ENCODE measurements at places on chromosomes 7 and 10. TPM values are rescaled to one million over a fixed set of nuclear protein-coding genes. Genes with fewer than 3 reads are reported as not detected.

DNA sequence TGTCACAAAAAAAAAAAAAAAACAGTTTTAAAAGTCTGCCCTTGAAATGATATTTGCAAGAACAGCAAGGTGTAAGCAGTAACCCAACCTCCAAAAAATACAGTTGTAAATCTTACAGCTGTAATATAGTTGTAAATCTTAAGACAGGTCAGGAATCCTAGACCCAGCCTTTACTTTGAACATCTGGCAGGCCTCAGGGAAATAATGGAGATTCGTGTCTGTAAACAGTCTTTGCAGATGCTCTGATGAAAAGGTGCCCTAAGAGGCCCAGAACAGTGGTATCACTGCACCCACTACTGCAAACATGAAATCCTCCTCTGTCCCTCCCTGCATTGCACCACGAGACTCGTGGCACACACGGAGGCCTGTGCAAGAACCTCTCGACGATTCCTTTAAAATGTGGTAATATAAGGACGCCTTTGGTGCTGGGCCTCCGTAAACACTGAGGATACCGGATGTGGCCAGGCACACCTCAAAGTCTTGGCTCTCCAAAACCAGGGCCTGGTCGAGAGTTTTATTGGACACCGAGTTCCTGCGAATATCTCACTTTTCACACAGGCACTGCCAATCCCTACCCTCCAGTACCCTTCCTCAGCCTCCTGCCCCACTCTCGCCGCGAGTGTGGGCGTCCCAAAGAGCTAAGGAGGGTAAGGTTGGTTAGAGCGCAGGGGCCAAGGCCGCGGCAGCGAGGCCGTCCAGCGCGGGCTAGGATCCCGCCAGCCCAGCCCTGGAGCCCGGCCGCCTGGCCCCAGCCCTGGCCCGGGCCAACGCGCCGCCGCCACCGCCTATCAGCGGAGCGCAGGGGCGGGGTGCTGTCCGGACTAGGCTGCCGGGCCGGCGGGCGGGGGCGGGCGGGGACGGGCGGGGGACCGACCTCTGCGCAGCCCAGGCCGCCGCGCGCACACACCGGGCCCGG lies at the start of gene REEP3:
REEP3 (plus strand) TSS at position 902 of the 916 bp plus-strand sequence. CDS start 145 bp downstream, outside the sequence.
- no peaks in the 10 kb centered on the region for H3K27me3 ChIP-seq
- DNase-seq = peak; percentile 64
- peak within 1 kb of the TSS; percentile 96 for H3K27ac ChIP-seq

DNA sequence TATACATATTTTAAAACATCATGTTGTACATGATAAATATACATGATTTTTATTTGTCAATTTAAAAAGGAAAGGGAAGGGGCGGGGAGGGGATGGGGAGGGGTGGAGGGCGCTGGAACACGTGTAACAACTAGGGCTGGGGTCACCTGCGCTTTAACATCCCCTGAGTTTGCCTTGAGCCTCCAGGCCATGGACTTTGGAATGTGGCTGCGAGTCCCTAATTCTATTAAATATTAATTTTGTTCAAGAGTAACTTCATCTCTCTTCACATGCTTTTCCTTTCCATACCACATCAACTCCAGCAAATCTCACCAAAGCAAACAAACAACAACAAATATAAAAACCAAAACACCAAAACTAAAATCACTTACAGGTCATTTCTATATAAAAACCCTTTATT lies 10.6 kb downstream of the IFIT5 start:
- no peaks in the 10 kb centered on the region for H3K4me1 ChIP-seq
- no peak overlapping the region for H3K4me3 ChIP-seq
- DNase-seq = no peak
- H3K36me3 ChIP-seq = no peaks in the 10 kb centered on the region
- no peaks in the 10 kb centered on the region for H3K27me3 ChIP-seq
- no peak overlapping the region for H3K27ac ChIP-seq

The HOXA2 gene
- total RNA-seq = 1.8 TPM

The TEX36 gene
- not detected for total RNA-seq

GRCh38 chr10:70512149-70512639 lies 33.6 kb downstream of the PALD1 start:
- H3K27me3 ChIP-seq = no peaks in the 10 kb centered on the region
- H3K4me1 ChIP-seq = no peaks in the 10 kb centered on the region
- no peak for DNase-seq
- H3K36me3 ChIP-seq = no peaks in the 10 kb centered on the region
- H3K27ac ChIP-seq = no peak overlapping the region
- H3K4me3 ChIP-seq = no peak overlapping the region

The CLDN3 gene
- 599 TPM for total RNA-seq

DNA sequence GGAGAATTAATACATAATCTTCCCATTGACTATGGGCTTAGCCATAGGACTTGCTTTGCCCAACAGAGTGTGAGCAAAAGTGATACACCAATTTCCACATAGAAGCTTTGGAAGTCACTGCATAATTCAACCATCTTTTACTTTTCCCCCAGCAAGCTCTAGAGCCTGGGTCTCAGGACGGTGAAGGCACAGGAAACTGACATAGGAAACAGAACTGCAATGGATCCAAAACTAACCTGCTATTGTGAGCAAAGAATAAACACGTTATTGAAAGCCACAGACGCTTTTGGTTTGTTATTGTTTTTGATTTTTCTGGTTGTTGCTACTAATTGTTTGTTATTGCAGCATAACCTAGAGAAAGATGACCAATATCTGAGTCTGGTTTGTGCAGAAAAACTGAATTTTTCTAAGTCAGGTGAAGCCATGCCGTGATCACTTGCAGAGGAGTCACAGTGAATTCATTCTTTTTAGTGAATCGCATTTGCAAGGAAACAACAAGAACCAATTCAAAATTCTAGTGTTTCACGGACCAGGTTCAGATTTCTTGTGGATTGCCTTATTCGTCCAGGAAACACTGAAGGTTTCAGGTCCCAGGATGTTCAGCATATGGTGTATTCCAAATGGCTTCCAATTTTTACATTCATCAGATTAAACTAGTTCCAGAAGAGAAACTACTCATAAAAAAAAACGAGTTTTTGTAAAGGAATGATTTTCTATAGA lies 52.8 kb downstream of the CUBN start:
- H3K27ac ChIP-seq = no peak overlapping the region
- H3K4me3 ChIP-seq = no peak overlapping the region
- DNase-seq = no peak
- no peaks in the 10 kb centered on the region for H3K36me3 ChIP-seq
- no peaks in the 10 kb centered on the region for H3K4me1 ChIP-seq
- no peaks in the 10 kb centered on the region for H3K27me3 ChIP-seq

DNA sequence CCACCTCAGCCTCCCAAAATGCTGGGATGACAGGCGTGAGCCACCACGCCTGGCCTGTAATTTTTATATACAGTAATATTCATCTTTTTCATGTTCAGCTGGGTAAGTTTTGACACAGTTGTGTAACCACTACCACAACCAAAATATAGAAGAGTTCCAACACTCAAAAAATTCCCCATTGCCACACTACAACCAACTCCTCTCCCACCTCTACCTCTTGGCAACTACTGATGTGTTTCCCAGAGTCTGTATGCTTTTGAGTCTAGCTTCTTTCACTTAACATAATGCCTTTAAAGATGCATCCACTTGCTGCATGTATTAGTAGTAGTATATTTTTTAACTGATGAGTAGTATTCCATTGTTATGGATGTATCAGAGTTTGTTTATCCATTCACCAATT lies 90.7 kb downstream of the SRPK2 start:
- no peaks in the 10 kb centered on the region for H3K27me3 ChIP-seq
- no peaks in the 10 kb centered on the region for H3K36me3 ChIP-seq
- H3K27ac ChIP-seq = no peak overlapping the region
- no peak for DNase-seq
- no peaks in the 10 kb centered on the region for H3K4me1 ChIP-seq
- H3K4me3 ChIP-seq = no peak overlapping the region

Measured in colonic mucosa (tissue), 4 donors.